Stimulated activated CD8-positive, alpha-beta memory T cell treated with anti-CD3 and anti-CD28 coated beads, Interleukin-4, amount 100 ng/mL, for 4 hours (primary cell): ENCODE measurements at places on chromosomes 5 and 9.

GRCh38 chr9:38068701-38069628 lies at the start of gene SHB:
Gene SHB (minus strand): TSS chr9:38069227. CDS start chr9:38068645, 582 bp downstream.
- peak; percentile 53 for DNase-seq

DNA sequence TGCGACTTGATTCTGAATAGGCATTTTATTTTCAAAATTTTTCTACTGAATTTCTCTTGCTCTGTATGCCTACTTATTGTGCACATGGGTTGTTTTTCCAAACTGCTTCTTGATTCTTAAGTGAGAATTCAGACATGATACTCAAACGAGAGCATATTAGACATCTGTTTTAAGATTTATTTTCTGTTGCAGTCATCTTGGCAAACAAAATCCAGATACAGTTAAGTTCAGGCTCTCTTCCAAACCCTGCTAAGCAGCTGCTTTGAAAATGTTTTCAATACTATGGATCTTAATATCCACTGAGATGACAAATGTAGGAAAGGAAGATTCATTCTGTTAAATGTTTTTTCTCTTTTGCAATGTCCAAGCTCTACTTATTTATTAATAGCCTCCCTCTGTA lies 4.5 kb downstream of the TMEM215 start:
- DNase-seq: no peak

- DNase-seq: no peak
Observed at GRCh38 chr5:18244309-18244708, 610.0 kb downstream of the TAF11L14 start.

GRCh38 chr5:34014626-34015025 lies 6.8 kb upstream of the AMACR start:
- no peak for DNase-seq

DNA sequence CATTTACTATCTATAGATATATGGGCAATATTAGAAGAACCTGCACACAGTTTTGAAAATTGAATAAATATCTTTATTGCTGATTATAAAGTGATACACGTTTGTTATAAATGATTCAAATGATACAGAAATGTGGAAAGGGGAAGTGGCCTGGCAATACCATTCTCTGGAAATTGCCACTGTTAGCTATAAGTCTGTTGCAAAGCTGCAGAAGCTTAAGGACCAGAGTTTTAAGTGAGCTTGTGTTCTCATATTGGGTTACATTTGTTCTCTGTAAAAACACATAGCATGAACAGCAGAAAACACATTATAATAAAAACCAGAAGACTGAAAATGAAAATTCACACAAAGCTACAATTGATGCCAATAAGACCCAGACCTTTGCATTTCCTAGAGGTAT lies 59.6 kb downstream of the RASGRF2 start:
- DNase-seq: no peak
